ENCODE measurements at places on chromosomes 2 and 18. TPM values are rescaled to one million over a fixed set of nuclear protein-coding genes. Genes with fewer than 3 reads are reported as not detected.

LOXHD1 gene
- total RNA-seq: not detected

SMYD1 gene
- total RNA-seq: not detected

LAMA3 gene
- total RNA-seq: 7.1 TPM

RAPGEF4 gene
- total RNA-seq: 8.8 TPM

CHRND gene
- not detected for total RNA-seq

MYCN gene
- total RNA-seq: 3.6 TPM

CXCR1 gene
- not detected for total RNA-seq

ERFE gene
- total RNA-seq: 1.2 TPM
